Activated naive CD4-positive, alpha-beta T cell treated with anti-CD3 and anti-CD28 coated beads, Interleukin-2, amount 50 U/mL, for 16 hours (primary cell): ENCODE measurements at places on chromosomes 2 and 18.

DNA sequence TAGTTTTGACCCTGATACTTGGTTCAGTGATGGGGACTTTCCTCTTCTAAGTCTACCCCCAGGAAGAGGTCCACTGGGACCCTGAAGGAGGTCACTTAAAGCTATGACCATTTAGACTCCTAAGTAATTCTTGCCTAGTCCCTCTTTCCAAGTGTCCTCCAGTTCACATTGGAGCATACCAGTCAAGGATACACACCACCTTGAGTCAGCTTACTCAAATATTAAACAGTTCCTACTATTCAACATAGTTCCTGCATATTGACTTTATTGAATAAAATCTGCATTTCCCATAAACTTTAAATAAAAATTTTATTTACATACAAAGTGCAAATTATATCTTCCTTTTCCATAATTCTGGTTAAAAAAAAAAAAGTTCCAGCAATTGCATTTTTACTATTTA, 36.3 kb downstream of the SLC5A7 start:
- no peak for DNase-seq

DNA sequence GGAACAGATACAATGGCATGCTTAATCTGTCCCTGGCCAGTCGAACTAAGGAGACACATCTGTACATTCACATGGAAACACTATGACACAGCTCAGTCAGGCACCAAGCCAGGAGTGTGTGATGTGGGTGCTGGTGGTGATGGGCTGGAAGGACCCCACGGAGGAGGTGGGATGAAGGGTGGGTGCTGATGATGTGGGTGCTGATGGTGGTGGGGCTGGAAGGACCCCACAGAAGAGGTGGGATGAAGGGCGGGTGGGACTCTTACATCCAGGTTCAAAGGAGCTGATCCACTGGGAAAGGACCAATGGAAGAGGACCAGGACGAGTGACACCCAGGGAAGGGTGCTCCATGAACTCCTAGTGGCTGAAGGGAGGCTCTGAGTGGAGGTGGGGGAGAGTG, 34.8 kb upstream of the ACAA2 start:
- DNase-seq: no peak

DNA sequence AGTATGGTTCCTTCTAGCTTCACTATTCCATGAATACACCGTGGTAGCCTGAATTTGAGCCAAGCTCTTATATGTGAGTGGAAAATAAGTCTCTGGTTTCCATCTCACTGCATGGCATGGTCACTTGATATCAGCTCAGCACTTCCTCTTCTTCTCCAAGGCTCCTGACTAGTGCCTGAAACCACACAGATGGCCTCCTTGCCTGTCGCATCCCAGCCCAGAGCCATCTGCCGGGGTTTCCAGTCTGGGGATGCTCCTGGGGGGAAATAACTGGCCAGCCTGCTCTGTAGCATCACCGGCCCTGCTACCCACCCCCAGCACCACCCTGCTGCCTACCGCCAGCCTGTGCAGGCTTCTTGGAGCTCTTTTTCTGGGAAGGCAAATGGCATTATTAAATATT, 7.7 kb upstream of the MARCHF4 start:
- DNase-seq: no peak

GRCh38 chr18:30486856-30487255, 555.7 kb downstream of the DSC3 start:
- no peak for DNase-seq

DNA sequence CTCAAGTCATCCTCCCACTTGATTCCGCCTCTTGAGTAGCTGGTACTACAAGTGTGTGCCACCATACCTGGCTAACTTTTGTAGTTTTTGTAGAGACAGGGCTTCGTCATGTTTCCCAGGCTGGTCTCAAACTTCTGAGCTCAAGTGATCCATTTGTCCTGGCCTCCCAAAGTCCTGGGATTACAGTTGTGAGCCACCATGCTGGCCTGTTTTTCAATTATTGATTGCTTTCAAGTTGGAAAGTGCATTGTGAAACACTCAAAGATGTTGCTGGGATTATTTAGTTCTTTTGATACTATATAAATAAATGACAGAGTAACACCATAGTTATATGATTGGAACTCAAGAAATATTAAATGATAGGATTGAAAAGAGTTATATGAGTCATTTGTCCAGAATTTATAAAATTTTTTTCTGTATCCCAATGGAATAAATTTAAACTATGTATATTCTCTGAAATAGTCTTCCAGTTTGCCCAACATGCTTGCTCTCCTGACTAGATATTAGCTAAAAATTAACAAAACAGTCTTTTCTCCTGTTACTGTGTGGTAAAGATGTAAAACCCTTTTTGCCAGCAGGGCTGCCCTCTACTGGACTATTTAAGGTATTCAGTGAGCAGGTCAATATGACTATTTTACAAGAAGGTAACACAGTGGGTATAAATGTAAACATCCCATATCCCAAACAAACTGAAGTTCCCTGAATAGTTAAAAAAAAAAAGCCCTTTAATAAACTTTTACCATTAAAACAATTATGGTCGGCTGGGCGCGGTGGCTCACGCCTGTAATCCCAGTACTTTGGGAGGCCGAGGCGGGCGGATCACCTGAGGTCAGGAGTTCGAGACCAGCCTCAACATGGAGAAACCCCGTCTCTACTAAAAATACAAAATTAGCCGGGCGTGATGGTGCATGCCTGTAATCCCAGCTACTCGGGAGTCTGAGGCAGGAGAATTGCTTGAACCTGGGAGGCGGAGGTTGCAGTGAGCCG, 42.7 kb downstream of the ACSL3 start:
- DNase-seq: peak; percentile 20

- DNase-seq: no peak
These were observed 78.2 kb downstream of the PTGR3 start for GRCh38 chr18:75130591-75131328.

GRCh38 chr2:98515250-98515991, 70.8 kb downstream of the INPP4A start:
- DNase-seq: no peak

GRCh38 chr2:62112179-62112578, 83.7 kb upstream of the B3GNT2 start:
- DNase-seq: no peak

DNA sequence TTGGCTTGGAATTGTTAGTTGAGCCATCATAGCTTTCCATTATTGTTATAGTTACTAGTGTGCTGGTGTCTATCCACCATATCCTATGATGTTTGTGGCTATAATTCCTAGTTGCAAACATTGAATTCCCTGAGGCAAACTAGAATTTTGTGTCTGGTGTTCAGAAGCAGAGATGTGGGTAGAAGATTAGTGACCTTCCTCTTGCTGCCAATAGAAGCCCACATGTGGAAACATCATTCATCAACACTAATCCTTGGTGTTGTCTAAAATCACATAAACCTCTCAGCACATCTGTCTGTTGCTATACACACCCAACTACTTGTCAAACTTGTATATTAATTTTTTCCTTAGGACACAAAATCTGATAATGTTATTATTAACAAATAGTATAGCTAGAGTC, 374.1 kb downstream of the TGIF1 start:
- no peak for DNase-seq

DNA sequence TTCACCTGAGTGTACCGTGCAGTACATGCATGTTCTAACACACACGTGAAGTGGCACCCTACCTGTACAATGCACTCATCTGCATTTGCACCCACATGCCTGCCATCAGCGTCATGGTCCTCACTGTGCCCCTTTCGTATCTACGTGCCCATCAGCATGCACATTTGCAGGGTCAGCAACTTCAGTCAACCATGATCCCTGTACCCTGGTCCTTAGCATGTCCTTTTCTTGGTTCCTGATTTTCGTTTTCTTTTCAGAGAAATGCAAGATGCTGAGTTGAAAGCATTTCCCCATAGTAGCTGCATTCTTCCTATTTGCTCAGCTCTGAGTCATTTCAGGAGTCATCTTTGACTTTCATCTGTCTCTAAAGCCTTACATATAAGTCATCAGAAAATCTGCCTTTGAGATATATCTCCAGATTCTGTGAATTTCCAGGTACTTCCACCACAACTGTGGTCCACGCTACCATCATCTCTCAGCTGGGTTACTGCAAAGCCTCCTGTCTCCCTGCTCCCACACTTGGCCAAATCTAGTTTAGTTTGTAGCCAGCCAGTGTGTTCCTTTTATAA, 14.7 kb upstream of the PUM2 start:
- DNase-seq: no peak

- no peak for DNase-seq
These were observed 248.8 kb downstream of the NRXN1 start for GRCh38 chr2:50783111-50783510.

- no peak for DNase-seq
These were observed 77.3 kb upstream of the KCNH7 start for GRCh38 chr2:162915858-162916257.

DNA sequence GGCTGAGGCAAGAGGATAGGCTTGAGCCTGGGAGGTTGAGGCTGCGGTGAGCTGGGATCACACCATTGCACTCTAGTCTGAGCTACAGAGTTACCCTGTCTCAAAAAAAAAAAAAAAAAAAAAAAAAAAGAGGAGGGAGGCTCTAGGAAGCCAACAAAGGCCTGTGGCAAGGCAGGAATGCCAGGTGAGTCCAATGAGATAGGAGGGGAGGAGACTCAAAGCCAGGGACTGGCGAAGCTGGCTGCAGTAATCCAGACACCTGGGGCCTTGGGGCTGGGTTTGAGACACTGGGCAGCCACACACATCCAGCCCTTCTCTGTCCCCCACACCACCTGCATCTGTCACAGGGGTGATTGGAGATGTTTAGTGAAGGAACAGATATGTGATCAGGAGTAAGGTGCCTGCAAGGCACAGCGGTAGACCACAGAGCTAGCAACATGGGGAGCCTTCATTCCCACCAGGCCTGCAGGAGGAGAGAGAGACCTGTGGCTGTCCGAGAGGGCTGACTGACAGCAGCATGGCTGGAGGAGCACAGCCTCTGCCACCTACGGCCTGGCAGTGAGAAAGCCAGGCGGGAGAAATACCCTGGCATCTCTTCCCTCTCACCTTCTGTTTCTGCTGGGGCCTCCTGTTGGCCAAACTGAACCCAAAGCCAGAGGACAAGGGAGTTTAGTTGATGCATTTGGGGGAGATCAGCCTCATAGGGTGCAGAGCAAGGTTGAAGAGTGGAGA, 9.5 kb downstream of the CHPF start:
- DNase-seq: no peak

- DNase-seq: no peak
These were observed 1059.7 kb downstream of the TSN start for GRCh38 chr2:122815120-122815519.
